ENCODE measurements at places on chromosomes 5 and 9.

DNA sequence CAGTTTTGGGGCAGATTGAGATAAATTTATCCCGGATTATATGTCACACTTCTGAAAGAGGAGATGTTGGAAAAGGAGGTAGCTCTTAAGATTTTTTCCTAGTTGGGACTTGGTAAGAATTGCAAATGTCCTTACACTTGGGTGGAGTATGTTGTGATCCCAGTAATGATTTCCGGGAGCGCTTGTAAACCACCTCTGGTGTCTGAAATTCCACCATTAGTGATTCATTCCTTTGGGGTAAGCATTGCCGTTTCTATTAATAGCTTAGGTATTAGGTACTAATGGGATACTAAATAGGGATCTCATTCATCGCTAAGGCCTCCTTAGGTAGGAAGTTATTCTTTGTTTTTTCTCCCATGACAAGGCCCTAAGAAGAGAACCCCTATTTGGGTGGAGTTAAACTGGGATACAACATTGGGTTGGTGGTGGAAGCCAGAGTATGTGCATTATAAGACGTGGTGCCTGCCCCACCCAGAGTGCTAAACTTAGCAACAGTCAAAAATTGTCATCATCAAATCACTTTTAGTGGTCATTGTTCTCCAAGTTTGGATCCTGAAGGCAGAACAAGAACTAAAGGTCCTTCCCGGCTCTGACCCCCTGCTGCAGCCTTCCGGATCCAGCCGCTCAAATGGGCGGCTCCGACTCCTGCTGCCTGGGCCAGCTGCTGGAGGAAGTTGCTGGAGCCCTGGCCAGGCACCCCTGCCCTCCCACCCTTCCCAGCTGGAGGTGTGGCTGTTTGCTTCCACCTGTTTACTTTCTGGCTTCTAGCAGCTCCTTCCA is 31.7 kb upstream of the DAB2IP start:
- no peak for DNase-seq

DNA sequence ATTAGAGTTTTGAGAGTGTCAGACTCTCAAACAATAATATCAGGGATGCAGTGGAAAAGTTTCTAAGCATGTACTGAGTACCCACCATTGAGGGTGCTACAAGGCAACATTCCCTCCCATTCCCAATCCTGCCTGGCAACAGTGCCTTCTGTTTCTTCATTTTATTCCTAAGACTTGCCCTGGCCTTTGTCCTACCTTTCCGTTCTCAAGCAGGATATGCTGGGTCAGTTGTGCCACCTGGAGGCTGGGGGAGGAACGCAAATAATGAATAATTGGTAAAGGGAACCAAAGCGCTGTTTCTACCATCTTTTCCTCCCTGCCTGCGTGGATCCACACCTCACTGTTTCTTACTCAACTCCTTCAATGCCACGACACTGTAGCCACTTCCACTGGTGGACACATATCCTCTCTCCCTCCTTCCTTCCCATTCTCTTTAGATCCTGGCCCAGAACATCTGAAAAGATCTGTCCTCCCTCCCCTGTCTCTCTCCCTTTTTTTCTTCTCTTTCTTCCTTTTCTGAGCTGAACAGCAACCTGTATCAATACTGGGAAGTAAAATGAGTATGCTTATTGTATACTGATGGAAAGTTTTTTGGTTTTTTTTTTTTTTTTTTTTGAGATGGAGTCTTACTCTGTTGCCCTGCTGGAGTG is 149.5 kb downstream of the C9orf152 start:
- DNase-seq, result peak; percentile 34

- DNase-seq, result no peak
These were observed 628.0 kb upstream of the ADAMTS16 start for GRCh38 chr5:4511996-4512656.

GRCh38 chr5:83919071-83920041 is 198.7 kb upstream of the HAPLN1 start:
- DNase-seq, result no peak

GRCh38 chr5:54590824-54591223 is 73.3 kb downstream of the SNX18 start:
- DNase-seq, result no peak

- DNase-seq, result no peak
These were observed 87.1 kb downstream of the SLC38A9 start for GRCh38 chr5:55624841-55625588.

DNA sequence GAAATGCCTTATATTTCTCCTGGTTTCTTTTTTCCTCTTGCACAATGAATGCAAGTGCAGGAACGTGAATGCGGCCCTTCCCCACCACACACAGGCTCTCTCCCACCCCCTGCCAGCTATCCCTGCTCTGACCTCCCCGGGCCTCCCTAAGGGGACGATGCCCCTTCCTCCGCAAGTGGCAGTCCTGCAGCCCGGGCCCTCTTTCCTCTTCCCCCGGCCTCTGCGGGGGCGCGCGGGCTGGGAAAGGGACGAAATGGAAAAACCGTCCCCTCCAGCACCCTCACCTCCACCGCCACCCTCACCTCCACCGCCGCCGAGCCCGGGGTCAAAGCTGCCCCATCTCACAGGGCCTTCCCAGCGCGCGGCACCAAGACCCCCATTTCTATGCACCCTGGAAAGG is 44.7 kb downstream of the GAS1 start:
- no peak for DNase-seq

DNA sequence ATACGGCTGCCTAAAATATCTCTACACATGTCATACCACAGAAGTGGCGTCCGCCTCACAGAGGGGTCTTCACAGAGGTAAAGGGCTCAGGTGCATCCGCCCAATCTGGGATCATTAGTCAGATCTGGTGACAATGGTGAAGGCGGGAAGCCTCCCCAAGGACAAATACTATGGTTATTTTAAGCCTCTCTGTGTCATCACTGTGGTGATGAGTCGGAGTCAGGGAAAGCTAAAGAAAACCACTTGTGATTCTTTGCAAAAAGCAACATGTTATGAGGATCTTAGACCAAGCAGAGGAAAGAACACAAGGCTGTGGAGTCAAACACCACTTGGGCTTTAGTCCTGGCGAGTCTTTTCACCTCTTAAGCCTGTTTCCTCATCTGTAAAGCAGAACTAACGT is 190.4 kb downstream of the DRD1 start:
- DNase-seq, result no peak

DNA sequence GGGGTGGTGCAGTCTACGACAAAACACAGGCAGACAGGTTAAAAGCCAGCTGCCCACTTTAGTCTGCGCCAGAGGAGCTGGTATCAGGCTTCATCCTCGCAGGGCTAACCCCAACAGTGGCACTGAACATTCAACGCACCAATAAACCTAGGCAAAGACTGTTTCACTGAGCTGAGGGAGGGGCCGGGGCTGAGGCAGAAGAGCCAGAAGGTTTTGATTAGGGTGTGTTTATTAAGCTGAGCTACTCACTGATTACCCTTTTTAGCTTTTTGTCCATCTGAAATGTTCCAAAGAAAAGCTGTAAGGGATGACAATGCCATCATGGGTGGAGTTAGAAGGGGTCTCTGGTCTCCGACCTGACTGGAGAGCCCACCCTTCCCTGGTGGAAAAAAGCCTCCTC is 1.4 kb downstream of the ZMYND19 start:
- no peak for DNase-seq

DNA sequence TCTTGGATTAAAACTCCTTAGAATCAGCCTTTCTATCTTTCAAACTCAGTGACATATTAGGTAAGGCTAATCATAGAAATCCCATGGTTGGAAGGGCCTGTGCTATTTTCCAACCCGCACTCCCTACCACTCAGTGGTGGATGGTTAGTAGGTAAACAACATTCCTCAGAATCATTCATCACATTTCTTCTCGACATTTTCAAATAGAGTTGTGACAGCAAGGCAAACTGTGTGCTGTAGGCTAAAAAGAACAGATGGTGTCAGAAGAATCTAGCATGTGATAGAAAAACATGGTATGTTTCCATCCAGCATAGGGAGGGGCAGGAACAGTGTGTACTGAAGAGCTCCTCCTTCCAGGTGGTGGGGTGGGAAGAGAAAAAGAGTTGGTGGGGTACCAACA is 227.3 kb upstream of the NMUR2 start:
- no peak for DNase-seq

DNA sequence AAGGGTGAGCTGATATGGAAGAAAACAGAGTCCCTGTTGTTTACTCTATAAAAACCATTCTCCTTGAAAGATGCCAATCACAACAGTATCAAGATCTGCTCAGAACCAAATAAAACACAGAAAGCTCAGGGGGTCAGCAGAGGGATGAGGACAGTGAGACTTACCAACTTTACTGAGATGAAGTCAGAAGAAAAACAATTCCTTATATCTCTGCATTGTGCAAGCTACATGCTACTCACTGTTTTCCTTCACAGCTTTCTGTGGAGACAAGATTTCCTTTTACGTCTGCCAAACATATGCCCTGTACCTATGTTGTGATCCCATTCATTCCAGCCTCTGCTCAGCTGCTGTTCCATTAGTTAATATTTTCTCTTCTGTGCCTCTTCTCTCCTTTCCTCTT is 185.6 kb downstream of the TSSK1B start:
- DNase-seq, result no peak

GRCh38 chr5:107129051-107129450 is 541.7 kb downstream of the EFNA5 start:
- DNase-seq, result no peak

DNA sequence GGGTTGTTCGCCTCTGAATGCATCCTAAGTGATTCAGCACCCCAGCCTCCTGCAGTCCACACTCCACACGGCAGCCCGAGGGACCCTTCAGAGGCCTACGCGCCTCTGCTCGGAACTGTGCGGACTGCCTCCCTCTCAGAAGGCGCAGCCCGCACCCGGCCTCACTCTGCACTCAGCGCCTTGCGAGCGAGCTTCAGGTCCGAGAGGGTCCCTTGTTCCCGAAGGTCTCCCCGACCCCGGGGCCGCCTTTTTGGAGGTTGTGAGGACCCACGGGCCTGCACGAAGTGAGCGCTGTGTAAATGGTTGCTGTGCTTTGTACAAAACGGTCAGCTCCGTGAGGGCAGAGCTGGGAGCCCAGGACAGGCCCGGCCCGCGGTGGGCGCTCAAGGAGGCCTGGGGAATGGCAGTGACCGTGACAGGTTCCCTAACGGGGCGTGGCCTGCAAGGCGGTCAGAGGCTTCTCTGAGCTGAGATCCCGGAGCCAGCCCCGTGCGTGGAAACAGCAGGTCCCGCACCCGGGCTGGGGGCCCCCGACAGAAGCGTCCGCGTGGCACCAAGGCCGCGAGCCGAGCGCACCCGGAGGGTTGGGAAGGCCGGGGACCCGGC is 698 bp upstream of the CACNA1B start:
- no peak for DNase-seq

- DNase-seq, result no peak
These were observed 75.7 kb downstream of the OLFM1 start for GRCh38 chr9:135163023-135163780.

DNA sequence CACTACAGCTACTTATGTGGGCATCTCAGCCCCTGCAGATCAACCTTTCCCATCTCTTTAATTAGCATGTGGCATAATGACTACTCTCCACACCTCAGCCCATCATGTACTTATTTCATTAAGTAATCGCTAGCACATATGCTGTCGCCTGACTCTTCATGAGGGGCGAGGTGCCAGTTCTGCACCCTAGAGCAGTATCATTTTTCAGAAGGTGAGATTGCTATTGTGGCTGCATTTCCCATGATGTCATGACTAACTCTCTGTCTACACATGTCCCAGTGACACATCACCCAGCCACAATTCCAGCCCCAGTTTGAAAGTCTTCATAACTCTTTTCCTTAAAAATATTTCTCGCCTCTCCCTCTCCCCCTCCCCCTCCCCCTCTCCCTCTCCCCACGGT is 7.6 kb upstream of the F2RL1 start:
- DNase-seq, result no peak
